Placental pericyte (primary cell): ENCODE measurements at places on chromosomes 2 and 18. TPM values are rescaled to one million over a fixed set of nuclear protein-coding genes. Genes with fewer than 3 reads are reported as not detected.

The INO80C gene
- total RNA-seq: 5.6 and 7.4 TPM in 2 replicates

The RAD51AP2 gene
- under 0.01 TPM in 1 of 2 replicates, not detected in the other for total RNA-seq

The OTOS gene
- not detected in 2 replicates for total RNA-seq

The ASPRV1 gene
- total RNA-seq: 0.22 and 0.29 TPM in 2 replicates

The FOXI3 gene
- total RNA-seq: not detected in 2 replicates

The CYP27A1 gene
- 4.7 and 23.4 TPM in 2 replicates for total RNA-seq

The SERPINB12 gene
- not detected in 2 replicates for total RNA-seq

The TMEM247 gene
- total RNA-seq: 0.43 and 0.44 TPM in 2 replicates

The CYB5A gene
- total RNA-seq: 23.5 and 142 TPM in 2 replicates

The MEIS1 gene
- 40.3 and 84.9 TPM in 2 replicates for total RNA-seq

The MOB1A gene
- total RNA-seq: 72.0 and 155 TPM in 2 replicates

The PDCD1 gene
- total RNA-seq: not detected in 2 replicates

The LRP1B gene
- under 0.01 and 0.29 TPM in 2 replicates for total RNA-seq

The ACTG2 gene
- total RNA-seq: 61.7 and 148 TPM in 2 replicates

The BARD1 gene
- 10.9 and 30.8 TPM in 2 replicates for total RNA-seq

The ANKRD30BL gene
- total RNA-seq: 0.14 TPM in 1 of 2 replicates, not detected in the other

The AKAIN1 gene
- not detected in 2 replicates for total RNA-seq

The UGT1A10 gene
- 0.22 TPM in 1 of 2 replicates, not detected in the other for total RNA-seq

The TMEM18 gene
- 13.5 and 30.4 TPM in 2 replicates for total RNA-seq

The C2orf80 gene
- total RNA-seq: not detected in 2 replicates

The ARHGAP15 gene
- total RNA-seq: not detected in 2 replicates

The TUBB8B gene
- not detected in 2 replicates for total RNA-seq

The CRACDL gene
- not detected in 2 replicates for total RNA-seq

The ST6GAL2 gene
- 0.44 and 27.3 TPM in 2 replicates for total RNA-seq

The SOWAHC gene
- total RNA-seq: 5.0 and 14.0 TPM in 2 replicates

The PSD4 gene
- total RNA-seq: 0.66 and 1.1 TPM in 2 replicates

The GLI2 gene
- total RNA-seq: 14.0 and 23.3 TPM in 2 replicates

The ANKAR gene
- total RNA-seq: 4.6 and 6.4 TPM in 2 replicates

The TRIM43 gene
- not detected in 2 replicates for total RNA-seq

The RAX gene
- not detected in 2 replicates for total RNA-seq

The GPR39 gene
- total RNA-seq: 2.6 and 21.2 TPM in 2 replicates

The THSD7B gene
- total RNA-seq: under 0.01 TPM in 1 of 2 replicates, not detected in the other

The TFCP2L1 gene
- total RNA-seq: under 0.01 TPM in 1 of 2 replicates, not detected in the other
